ENCODE measurements at places on chromosomes 16 and 17.
A peak's percentile ranks its signal among the peaks of the same experiment; 100 is the strongest.

DNA sequence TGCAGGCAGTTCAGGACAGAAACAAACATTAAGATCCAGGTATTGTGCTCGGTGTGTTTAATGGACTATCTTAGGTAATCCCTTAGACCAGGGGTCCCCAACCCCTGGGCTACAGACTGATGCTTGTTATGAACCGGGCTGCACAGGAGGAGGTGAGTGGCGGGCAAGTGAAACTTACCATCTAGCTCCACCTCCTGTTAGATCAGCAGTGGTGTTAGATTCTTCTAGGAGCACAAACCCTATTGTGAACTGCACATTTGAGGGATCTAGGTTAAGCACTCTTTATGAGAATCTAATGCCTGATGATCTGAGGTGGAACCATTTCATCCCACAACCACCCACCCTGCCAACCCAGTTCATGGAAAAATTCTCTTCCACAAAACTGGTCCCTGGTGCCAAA, 37.8 kb upstream of the ASIC2 start:
- peak; percentile 6 for DNase-seq

DNA sequence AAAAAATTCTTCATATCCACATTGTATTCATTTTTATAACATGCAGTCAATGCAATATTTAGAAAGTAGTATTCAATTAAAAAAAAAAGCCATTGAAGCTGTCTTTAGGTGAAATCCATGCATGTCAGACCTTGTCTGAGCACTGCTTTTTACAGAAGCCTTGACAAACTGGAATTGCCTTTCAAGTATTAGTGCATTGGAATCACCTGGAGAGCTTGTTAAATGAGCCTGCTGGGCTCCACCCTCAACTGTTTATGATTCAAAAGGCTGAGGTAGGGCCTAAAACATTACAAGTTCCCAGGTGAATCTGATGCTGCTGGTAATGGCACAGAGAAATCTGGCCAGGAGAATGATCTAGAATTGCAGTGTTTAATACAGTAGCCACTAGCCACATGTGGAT, 85.8 kb downstream of the HIC1 start:
- DNase-seq = no peak

GRCh38 chr17:4849011-4849536, 15.9 kb downstream of the MINK1 start:
- no peak for DNase-seq

DNA sequence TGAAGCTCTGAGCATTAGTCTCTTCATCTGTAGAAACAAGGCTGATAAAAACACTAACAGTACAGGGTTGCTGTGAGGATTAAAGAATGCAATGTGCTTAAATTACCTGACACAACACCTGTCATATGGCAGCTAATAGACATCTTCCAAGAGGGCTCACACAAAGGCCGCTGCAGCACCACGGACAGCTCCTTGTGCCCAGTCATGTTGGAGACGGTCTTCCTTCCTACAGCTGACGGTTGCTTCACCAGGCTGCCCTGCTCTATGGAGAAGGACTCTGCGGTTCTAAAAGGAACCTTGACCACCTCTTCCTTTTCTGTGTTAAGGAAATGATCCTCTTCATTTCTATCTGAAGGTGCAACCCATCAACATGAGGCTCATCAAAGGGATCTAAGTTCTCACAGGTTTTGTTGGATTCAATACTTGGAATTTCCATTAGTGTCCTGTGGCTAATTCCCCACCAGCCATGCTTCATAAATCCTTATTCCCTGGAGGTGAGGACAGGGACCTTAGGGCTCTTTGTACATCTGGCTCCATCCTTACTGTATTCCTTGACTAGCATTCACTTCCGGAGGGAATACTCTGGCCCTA, 138.9 kb upstream of the CES5A start:
- DNase-seq = peak; percentile 78

DNA sequence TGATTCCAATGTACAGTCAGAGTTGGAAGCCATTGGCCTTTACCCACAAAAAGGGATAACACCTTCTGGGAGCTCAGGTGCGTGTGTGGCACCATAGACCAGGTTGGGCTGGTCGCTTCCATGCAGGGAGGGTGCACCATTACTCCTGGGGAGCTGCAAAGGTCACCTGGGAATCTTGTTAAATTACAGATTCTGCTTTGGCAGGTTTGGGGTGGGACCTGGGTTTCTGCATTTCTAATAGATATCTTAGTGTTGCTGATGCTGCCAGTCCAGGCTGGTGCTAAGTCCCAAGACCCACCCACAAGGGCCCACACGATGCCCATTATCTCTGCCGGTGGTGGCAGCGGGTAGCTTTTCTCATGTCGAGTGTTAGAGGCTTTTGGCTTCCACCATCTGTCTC, 148.3 kb upstream of the CACNG5 start:
- no peak for DNase-seq

DNA sequence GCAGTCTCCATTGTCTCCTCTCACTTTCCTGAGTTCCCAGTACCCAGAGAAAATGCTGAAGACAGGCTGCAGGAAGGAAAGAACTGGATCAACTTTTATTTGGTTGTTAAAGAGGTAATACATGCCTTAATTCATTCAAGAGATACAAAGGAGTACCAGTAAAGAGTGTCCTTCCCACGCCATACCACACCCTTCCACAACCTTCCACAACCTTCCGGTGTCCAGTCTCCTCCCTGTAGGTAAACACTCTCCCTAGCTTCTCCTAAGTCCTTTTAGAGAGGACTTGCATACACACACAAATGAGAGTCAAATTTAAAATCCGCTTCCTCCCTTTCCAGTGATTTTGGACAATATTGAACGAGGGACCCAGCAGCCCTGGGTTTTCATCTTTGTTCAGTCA, 2.8 kb upstream of the CA7 start:
- no peak for DNase-seq

DNA sequence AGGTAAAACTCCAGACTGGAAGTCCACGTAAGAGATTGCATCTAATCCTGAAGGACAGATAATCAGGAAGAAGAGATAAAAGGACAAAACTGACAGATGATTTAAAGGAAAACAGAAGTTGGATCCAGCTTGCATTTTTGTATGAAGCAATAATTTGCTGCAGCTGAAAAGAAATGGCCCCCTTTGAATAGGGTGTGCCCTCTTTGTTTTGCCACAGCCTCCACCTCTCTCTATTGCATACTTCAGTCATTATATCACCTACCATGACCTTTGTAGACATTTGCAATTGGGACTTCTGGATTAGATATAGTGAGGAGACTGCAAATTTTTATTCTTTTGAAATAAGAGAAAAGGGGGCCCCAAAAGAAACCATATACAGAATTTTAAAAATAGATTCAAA, 8.1 kb downstream of the NOG start:
- no peak for DNase-seq

- DNase-seq = peak; percentile 38
Measured at GRCh38 chr16:67888331-67888730, 3.6 kb downstream of the NRN1L start.
